H9 (cell line): ENCODE measurements at places on chromosomes 6 and 20. TPM values are rescaled to one million over a fixed set of nuclear protein-coding genes. Genes with fewer than 3 reads are reported as not detected.

Gene JPH2
- 0.31 and 0.35 TPM in 2 replicates for total RNA-seq

GRCh38 chr6:73455865-73456629, 4.0 kb upstream of the CGAS start:
- H3K4me3 ChIP-seq = no peak overlapping the region
- no peaks in the 10 kb centered on the region for H3K27me3 ChIP-seq
- H3K27ac ChIP-seq = no peak overlapping the region
- no peak for DNase-seq
- H3K4me1 ChIP-seq = no peaks in the 10 kb centered on the region

DNA sequence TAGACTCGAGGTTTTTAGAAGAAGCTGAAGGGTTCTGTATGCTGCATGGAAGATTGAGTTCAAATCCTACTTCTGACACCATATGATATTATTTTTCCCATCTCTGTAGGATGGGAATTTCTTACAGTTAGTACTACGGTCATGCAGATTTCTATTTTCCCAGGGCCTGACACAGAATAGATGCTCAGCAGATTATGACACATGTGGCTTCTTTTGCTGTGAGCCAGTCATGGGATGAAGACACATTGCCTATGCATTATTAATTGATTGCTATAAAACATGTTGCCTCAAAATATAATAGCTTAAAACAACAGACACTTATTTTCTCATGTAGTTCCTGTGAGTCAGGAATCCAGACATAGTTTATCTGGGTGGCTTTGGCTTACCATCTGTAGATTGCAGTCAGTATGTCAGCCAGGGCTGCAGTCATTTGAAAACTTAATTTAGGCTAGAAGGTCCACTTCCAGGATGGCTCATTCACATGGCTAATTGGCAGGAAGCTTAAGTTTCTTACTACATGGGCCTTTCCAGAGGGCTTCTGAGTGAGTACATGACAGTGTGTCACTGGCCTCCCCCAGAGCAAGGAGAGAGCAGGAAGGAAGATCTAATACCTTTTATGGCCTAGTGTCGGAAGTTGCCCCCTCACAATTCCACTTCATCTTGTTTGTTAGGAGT, 29.5 kb downstream of the TOP1 start:
- H3K4me1 ChIP-seq = no peaks in the 10 kb centered on the region
- no peaks in the 10 kb centered on the region for H3K27me3 ChIP-seq
- DNase-seq = no peak
- no peak overlapping the region for H3K4me3 ChIP-seq
- no peak overlapping the region for H3K27ac ChIP-seq

DNA sequence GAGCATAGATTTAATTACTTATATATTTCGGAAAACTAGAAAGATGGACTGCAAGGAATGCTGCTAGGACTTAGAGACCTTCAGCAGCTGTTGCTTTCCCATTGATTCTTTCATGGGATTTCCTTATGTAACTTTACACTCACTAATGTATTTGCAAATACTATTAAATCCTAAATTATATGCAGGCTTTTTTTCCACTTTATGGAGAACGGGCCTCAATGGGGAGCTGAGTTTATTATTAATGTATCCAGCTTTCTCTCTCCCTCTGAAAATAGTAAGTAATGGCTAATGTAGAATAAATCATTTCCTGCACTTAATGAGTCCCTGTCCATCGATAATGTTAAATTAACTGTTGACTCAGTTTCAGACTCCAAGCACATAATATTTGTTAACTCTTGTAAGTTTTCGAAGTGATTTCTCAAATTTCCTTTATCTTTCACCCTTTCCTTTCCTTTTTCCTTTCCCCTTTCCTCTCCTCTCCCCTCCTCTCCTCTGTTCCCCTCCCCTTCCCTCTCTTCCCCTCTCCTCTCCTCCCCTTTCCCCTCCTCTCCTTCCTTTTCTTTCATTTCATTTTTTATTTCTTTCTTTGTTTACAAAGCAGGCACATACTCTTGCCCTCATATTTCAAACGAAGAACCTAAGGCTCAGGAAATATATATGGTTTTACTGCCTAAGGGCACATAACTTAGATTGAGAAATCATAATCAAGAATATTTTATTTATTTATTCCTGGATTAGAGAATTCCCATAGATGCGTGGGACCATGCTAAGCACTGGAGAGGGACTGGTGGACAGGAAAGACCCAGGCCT, 503.6 kb downstream of the MMUT start:
- no peak overlapping the region for H3K4me3 ChIP-seq
- no peaks in the 10 kb centered on the region for H3K27me3 ChIP-seq
- 0 out of 2 replicates have a peak, but pooled peaks cover 2% of the 10 kb centered on the region for H3K4me1 ChIP-seq
- H3K27ac ChIP-seq = no peak overlapping the region
- no peak for DNase-seq

DNA sequence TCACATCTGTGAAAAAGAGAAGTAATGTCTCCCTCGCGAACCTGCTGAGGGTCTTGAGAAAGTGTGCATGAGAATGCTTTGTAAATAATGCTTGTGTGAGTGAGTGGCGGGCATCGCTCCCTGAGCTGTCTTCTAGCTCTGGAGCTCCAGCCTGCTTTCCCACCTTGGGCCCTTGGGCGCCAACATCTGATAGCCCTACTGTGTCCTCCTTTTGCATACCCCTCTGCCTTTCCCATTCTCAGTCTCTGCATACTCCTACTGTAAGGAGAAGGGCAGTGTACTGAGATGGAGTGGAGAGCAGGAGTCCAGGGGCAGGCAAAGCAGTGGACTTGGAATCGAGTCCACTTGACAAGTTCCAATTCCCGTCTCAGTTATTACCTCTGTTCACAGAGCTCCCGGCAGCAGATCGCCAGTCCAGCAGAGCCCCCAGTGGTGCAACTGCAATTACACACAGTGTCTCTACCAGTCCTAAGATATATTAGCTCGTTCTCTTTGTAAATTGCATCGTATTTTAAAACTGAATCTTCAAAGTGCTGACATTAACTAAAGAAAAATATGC, 847 bp upstream of the NCR2 start:
- H3K27ac ChIP-seq = no peak overlapping the region
- no peaks in the 10 kb centered on the region for H3K36me3 ChIP-seq
- no peak overlapping the region for H3K4me3 ChIP-seq
- no peaks in the 10 kb centered on the region for H3K27me3 ChIP-seq
- no peaks in the 10 kb centered on the region for H3K4me1 ChIP-seq
- no peak for DNase-seq

Gene MOG
- total RNA-seq = 0.55 and 0.83 TPM in 2 replicates
